Activated CD4-positive, alpha-beta T cell treated with anti-CD3 and anti-CD28 coated beads for 36 hours (primary cell): ENCODE measurements at places on chromosomes 7 and 10.

DNA sequence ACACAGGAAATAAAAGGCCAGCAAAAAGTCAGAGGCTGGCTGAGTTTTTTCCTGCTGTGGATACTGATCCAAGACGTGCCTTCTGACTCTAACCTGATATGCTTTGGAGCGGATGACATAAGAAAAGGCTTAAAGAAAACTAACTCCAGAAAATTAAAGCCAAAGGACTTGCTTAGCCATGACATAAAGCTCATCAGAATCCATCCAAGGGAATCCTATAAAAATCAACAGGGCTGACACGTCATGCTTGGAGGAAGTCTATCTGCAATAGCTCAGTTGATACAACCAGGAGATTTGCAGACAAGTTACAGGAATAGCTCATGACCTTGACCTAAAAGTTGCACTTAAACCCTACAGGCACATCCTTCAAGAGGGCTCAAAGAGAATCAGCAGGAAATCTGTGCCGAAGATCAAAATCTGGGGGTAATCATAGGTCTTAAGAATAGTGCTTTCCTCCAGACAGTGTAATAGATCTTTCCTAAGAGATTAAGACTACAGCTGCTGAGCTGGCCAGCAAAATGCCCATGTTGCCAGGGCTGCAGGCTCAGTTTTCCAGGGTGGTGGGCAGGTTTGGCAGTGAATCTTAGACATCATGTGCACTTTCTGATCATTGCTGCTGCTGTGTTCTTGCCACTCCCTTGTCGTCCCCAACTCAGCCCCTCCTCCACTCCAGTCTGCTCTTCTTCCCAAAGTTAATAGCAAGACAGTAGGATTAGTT lies 111.5 kb upstream of the SVIL start:
- DNase-seq, result no peak

- DNase-seq, result no peak
These were observed 117.3 kb downstream of the BMPER start for GRCh38 chr7:34022626-34023025.

GRCh38 chr10:110081911-110082310 lies 74.1 kb downstream of the ADD3 start:
- DNase-seq, result no peak

DNA sequence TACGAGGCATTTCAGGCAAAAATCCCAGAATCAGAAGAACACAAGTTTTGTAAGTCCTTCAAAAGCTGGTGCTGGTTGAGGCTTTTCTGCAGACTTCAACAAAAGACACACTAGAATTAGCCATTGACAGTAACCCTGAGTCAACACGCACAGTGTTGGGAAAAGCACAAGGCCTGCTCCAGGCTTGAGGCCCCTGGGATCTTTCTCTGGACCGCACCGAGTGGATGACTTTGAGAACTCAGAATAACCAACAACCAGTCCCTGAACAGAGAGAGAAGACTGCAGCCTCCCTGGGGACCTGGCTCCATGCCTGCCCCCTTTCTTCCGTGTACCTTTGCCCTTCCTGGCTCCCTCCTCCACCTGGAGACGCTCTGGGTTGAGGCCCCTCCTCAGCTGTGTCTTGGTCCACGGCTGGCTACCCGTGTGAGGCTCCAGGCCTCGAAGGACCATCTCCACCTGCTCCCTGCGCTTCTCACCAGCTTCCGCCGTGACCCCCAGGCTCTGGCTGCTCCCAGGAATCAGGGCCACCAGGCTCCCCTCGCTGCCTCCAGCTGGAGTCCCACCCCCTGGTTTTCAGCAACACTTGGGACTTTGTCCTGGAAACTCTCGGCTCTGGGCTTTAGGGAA lies 28.4 kb downstream of the DIP2C start:
- DNase-seq, result no peak

DNA sequence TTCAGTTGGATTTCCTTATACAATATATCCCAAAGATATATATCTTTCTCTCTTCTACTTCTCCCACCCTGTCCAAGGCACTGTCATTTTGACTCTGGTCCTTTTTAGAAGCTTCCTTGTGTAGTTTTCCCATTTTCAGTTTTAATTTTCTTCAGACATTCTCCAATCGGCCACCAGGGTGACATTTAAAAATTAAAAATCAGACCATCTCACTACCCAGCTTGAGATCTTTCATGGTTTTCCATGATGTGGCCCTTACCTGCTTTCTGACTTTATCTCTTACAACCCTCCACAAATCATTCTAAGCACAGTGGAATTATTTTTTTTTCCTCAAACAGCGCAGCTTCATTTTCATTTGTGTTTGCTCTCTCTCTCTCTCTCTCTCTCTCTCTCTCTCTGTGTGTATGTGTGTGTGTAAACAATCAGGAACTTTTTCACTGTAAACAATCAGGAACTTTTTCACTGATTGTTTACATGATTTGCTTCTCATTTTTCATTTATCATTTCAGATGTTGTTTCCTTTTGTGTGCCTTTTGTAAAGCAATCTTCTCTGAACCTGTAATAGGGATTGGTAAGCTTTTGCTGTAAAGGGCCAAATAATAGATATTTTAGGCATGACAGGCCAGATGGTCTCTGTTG lies 348.9 kb downstream of the ATRNL1 start:
- DNase-seq, result no peak

- DNase-seq, result no peak
These were observed 133.6 kb downstream of the GRK5 start for GRCh38 chr10:119340893-119341458.

GRCh38 chr7:54773472-54774399 lies 14.7 kb upstream of the SEC61G start:
- DNase-seq, result peak; percentile 87

- DNase-seq, result peak; percentile 12
These were observed 9.0 kb downstream of the IQCE start for GRCh38 chr7:2567679-2568278.

GRCh38 chr7:46512891-46513413 lies 591.9 kb upstream of the IGFBP3 start:
- DNase-seq, result no peak

DNA sequence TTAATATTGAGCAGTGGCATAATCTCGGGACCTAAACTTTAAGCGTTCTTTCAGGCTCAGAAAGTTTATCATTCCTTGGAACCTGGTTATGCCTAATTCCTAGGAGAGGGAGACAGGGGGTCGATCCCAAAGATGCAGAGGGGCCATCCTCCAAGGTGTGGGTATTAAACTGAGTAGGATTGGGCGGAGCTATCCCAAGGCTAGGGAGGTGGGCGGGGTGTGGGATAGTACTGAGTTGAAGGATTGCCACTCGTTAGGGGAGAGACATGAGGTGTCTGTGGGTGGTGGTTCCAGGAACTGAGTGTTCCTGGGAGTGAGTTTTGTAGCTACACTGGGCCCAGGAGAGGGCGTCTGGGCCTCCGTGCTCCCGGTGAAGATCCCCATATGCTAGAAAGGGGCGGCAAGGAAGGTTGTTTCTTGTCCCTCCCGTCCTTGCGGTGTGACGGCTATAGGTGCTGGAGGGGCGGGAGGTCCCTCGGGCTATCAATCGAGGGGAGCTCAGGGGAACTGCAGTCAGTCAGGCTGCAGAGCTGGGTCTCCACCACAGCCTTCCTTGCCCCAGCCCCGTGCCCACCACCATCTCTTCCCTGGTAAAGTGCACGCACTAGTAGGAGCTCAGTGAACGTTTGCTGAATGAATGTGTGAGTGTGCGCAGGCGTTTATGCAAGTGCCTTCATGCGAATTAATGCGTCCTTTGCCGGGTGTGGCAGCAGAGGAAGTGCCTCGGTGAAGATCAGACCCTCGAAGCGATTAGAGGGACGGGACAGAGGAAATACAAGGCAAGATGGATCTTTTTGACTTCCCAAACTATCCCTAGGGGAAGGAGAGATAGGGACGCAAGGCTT lies 3.0 kb upstream of the HMX2 start:
- peak; percentile 43 for DNase-seq

GRCh38 chr7:2404714-2405119 lies 1.3 kb downstream of the CHST12 start:
- no peak for DNase-seq

DNA sequence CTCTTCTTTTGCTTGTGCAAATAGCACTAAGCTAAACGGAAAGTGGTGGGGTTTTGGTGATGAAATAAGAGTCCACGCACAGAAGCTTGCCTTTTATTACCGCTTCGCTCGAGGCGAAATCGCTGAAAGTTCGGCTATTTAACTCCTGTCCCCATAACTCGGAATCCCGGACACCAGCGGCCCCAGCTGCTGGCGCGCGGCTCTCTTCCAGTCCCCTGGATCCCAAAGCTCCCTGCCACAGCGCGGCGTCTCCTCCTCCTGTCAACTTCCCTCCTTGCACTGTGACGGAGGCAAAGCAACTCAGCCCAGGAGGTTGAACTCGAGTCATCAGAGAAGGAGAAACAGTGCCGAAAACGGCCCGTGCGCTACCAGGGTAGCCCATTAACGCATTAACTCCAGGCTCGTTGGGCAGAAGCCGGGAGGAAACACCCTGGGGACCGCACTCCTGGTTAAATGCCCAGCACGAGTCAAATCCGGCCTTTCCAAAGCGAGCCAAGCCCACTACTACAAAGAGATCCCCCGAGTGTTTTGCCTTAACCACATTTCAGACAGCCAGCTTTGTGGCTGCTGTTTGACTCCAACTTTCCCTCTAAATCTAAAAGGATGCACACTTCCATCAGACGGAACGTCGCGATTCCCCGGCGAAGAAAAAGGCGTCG lies 1.3 kb downstream of the SEMA3D start:
- DNase-seq, result no peak

- peak; percentile 11 for DNase-seq
These were observed 72.9 kb upstream of the CAV2 start for GRCh38 chr7:116426428-116427156.

DNA sequence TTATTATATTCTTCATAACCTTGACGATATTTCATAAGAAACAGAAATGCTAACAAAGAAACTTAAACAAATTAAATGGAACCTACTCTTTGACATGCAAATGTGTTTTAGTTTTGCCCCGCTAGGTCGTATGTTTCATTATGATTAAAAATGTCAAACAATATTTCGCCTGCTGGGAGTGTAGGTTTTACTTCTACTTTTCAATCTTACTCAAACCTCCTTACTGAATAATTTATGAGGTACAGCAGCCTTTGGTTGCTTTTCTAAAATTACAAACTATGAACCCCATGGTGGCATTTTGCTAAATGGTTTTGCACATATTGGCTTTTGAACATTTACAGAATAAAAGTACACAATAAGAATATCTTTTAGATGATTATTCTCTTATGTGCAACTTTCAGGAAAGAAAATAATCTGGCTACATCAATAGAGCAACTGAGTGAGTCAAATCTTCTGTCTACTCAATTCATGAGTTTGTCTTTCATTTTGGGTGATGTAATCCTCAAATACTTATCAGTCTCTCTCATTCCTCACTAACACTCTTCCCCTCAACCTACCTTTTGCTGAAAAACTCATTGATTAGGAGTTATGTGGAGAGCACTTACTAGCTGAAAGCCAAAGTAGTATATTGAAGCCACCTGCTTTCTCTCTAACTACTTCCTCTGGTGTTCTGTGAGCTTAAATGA lies 1226.4 kb downstream of the XPNPEP1 start:
- no peak for DNase-seq

- no peak for DNase-seq
These were observed 134.9 kb downstream of the RAMP3 start for GRCh38 chr7:45292481-45292880.

- DNase-seq, result no peak
These were observed 217.6 kb downstream of the TCERG1L start for GRCh38 chr10:131093795-131094366.

DNA sequence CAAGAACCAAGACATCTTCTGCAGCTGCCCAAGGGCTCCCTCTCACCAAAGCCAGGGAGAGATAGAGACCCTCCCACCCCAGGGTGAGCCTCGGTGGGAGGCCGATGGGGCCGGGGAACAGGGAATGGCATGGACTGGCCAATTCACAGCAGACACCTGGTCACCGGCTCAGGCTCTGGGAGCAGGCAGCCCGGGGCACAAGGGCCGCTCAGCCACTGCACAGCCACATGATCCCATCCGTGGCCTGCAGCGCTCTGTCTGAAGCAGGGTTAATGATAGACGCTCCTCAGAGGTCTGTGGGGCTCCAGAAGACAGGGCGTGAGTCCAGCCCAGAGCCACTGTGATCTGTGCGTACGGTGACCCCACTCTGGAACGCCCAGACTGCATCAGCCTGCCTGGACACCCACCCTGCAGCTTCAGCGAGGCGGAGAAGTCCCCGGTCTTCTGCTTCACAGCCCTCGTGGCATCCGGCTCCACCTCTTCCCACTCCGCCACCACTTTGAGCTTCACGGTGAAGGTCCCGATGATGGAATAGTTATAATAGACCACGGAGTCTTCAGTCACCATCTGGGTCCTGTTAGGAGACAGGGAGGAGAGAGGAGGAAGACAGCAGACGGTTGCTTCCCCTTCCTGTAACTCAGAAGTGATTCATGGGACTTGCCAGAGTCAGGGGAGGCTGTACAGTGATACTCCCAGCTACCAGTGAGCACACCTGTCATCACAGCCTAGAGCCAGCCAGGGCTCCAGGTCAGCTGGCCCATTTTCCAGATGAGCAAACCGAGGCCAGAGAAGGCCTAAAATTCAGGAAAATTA lies 14.0 kb downstream of the TMEM130 start:
- DNase-seq, result no peak

DNA sequence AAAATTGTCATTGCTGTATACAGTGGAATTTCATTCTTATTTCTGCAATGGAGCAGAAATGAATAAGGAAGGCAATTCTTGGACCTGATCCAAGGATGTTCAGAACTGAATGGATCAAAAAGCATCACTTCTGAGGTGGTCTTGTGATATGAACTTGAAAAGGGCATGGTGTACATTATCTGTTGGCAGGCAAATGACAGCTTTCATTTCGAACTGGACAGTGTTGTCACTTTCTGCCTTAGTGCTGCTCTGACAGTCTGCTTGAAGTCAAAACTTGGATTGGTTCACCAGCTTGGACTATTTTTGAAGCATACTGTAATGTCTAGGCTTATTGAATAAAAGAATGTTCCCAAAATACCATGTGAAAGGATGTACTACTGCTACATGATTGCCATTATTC lies 52.0 kb downstream of the VCL start:
- DNase-seq, result no peak

DNA sequence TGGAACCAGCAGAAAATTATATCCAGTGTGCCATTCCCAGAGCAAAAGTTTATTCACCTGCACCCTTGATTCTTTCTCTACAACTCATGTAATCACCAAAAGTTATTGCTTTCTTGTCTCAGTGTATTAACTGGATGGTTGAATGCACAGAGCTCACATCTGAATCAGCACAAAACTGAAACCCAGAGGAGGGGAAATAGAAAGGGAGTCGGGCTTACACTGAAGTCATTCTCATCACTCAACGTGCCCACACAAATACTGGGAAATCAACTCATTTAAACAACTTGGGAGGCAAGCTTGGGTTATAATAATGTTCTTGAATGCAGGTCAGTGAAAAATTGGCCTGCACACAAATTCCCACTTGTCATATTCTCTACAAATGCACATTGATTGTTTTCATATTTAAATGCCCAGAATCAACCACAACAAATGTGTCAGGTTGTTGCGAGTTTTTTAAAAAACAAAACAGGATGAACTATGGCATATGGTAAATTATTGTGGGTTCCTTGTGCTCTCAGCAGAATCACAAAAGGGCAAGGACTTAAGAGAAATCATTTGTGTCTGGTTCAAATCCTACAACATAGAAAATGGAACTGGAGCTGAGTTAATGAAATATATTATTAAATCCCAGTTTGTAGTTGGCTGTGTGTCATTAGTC lies 125.9 kb upstream of the NOBOX start:
- DNase-seq, result no peak

GRCh38 chr10:113056030-113056429 lies 106.0 kb downstream of the TCF7L2 start:
- no peak for DNase-seq
